DMS79 (cell line): ENCODE measurements at places on chromosomes 12 and 14.

DNA sequence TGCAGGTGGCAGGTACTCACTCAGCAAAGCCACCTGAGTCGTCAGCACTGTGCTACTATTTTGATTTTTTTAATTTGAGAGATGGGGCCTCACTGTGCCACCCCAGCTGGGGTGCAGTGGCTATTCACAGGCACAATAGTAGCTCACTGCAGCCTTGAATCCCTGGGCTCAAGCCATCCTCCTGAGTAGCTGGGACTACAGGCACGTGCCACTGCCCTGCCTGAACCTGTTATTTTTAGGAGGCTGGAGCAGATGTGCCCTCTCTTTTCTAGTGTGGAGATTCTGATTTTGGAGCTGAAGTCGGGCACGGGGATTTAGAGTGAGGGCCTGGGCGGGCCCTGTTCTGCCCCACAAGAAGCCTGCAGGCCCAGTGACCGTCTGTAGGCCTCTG, 17.3 kb downstream of the SLC25A47 start:
- no peak for DNase-seq

DNA sequence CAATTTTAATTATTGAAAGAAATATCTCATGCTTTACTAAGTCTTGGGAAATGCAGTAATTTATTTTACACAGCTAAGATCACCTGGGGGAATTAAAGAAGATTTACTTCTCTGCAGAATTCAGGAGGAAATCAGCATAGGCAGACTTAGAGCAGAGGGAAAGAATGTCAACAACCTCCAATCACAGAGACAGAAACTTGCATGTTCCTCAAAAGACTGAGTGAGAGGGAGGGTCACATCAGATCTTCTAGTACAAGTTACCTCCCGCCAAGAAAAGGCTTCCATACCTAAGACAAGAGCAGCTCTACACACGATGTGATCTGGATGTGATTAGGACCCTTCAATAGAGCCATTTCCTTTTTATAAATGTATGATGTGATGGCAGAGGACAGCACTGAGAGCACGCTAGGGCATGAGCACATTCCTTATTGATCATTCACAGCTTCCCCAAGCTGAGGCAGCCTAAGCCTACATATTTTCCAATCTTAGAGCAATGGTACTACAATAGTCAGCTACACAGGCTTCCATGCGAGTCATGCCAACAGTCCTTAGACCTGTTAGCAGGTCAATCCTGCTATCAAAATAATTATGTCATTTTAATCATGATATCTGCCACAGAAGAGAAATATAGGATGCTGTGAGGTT, 403.3 kb downstream of the ETNK1 start:
- DNase-seq: no peak

- DNase-seq: no peak
Measured at GRCh38 chr12:13024531-13024916, 19.7 kb upstream of the FAM234B start.

DNA sequence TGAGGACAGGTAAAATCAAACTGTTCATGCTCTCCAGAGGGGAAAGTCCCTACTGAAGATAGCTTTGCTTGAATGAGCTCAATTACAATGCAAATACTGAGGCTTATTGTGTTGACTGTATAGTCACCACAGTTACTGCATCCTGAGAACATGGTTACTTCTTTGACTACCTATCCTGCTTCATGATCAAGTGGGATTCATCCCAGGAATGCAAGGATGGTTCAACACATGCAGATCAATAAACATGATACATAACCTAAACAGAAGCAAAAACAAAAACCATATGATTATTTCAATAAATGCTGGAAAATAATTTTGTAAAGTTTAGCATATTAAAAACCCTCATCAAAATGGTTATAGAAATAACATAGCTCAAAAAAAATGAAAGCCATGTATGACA, 32.9 kb upstream of the P2RX7 start:
- no peak for DNase-seq

DNA sequence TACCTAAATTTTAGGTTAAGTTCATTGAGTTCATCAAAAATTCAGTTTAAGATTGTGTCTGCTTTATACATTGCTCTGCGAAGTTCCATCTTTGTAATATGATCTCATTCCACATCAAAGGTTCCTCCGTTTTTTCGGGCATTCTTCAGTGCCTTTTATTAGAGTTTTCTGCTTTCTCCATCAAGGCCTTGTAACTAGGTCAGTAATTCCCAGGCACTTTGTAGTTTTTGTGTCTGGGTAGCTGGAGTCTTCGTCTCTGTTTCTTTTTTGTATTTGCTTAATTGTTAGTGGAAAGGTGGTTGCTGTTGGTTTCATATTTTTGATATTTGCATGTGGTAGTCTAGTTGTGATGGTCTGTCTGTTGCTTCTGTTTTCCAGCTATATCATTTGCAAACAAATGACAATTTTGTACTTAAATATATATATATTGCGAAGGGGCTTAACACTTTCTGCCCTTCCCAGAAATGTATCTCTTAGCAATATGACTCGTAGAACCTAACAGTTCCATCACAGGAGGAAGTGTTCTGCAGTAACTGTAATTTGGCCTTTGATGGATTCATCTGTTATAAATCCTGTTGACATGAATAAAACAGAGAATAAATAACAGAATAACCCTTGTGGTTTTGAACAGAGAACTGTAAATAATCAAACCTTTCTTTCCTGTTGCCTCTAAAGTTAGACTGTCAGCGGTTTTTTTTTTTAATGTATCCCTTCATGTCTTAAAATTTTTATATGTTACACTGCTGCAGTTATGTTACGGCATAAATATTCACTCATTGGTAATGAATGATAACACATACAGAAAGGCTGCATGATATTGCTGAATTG, 88.4 kb upstream of the DYNC1H1 start:
- no peak for DNase-seq

DNA sequence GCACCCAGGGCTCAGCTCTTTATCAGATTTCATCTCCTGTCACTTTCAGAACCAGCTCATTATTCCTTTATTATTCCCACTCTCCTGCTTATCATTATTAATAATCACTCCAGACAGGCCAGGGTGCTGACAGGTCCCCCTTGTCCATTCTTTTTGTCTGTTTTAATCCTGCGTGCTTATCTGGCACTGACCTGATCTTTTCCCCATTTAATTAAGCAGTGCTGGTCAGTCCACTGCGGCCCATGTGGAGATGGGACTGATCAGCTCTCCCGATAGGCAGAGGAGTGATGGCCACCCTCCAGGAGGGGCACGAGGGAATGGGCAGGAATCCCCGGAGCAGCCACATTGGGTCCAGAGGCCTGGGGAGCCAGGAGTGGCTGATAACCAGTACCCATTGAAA, 55.5 kb upstream of the GPATCH2L start:
- no peak for DNase-seq

GRCh38 chr14:91383439-91383838, 34.2 kb downstream of the CCDC88C start:
- peak; percentile 37 for DNase-seq

DNA sequence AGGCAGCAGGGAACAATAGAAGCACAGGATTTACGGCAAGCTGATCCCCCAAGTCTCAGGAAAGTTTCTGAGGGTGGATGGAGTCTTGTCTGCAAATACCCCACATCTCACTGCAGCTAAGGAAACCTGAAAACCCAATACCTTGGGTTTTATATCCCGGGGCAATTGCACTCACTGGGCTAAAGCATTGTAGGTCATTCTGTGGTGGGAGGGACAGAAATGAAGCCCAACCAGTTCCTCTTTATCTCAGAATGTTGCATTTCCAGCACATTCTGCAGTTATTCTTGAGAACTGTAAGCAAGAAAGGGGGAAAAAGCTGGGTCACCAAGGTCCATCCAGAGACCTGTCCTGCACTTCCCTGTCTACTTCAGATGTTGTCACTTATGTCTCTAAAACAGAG, 39.8 kb downstream of the C12orf42 start:
- no peak for DNase-seq

- no peak for DNase-seq
Measured at GRCh38 chr14:69226178-69226577, 33.8 kb upstream of the GALNT16 start.
